CD8-positive, alpha-beta T cell (primary cell): ENCODE measurements at places on chromosomes 11 and 22.

- DNase-seq, result no peak
Observed at GRCh38 chr11:134754521-134755198, 342.6 kb upstream of the B3GAT1 start.

GRCh38 chr22:32584650-32585049 is 110.0 kb downstream of the FBXO7 start:
- DNase-seq, result no peak

- DNase-seq, result no peak
Observed at GRCh38 chr22:19710769-19711106, 3.6 kb upstream of the SEPTIN5 start.

DNA sequence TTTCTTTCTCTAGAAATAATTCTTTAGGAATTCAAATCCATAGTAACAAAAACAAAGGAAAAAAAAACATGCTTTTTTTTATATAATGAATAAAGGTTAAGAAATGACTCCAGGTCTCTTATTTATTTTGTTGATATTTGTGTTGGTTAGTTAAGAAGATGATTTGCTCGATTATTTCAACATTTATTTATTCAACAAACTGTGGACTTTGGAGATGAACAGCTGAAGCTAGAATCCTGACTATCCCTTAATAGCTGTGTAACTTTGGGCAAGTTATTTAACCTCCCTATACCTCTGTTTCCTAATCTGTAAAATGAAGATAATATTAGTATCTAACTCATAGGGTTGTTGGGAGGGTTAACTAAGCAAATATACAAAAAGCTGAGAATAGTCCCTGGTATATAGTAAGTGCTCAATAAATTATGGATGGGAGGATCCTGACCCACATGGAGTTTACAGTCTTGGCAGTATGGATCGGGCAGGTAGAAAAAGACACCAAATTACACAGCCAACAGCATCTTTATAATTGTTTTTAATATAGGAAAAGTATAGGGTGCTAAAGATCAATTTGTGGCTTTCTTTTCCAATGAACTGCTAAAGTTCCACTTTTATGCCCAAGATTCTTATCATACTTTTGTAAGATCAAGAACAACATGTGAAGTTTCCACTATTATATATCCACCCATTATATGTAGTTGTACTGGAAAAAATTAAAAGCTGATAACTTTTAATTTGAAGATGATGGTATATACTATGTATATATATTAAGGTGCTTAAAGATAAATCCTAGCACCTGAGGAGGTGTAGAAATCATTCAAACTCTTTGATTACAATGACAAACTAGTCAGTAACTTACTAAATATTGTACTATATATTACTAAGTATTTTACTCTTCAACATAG is 1.3 kb upstream of the CAT start:
- no peak for DNase-seq

DNA sequence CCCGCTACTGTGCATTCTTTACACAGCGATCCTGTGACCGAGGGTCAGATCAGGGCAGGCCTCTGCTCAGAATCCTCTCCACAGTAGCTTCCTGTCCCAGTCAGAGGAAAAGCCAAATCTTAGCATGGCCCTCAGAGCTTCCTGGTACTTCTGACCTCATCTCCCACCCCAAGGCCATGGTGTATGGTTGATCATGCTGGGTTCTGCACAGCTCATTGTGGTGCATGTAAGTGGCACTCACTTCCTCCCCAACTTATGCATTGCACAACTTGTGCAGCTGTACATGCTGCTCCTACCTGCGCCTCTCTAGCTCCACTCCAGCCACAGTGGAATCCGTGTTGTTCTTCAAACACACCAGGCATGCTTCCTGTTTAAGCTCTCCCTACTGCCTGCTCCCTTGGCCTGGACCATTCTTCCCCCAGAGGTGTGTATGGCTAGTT is 20.3 kb downstream of the BMAL1 start:
- DNase-seq, result peak; percentile 17
